ENCODE measurements at places on chromosomes 1 and 21.

GRCh38 chr21:7917729-7918128, 2603.7 kb upstream of the TPTE start:
- no peak for DNase-seq

- no peak for DNase-seq
Measured at GRCh38 chr1:223030871-223031400, 112.1 kb downstream of the TLR5 start.

GRCh38 chr1:87450136-87450535, 121.5 kb downstream of the LMO4 start:
- DNase-seq, result no peak

DNA sequence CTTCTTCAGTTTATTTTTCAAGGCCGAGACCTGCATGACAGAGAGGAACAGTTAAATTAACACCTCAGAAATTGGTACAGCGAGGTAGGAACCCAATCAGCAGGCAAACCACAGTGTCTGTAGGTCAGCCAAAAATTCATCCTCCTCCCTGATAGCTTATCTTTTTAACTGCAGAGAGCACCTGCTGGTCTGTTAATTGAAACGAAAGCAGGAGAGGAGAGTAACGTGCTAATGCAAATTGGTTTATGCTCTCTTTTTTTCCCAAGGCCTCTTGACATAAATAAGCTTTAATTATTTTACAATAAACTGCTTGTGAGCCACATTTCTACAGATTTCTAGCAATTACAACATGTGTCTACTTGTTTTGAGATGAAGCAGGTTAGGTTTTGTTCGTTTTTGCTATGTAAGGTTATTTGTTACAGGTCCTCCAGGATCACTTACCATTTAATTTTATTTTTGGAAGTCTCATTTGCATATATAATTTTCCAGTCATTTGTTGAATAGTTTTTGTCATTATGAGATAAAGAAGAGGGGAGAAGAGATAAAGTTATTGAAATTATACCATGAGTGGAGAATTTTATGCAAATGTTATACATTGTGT, 179.9 kb downstream of the DENND1B start:
- DNase-seq, result no peak

DNA sequence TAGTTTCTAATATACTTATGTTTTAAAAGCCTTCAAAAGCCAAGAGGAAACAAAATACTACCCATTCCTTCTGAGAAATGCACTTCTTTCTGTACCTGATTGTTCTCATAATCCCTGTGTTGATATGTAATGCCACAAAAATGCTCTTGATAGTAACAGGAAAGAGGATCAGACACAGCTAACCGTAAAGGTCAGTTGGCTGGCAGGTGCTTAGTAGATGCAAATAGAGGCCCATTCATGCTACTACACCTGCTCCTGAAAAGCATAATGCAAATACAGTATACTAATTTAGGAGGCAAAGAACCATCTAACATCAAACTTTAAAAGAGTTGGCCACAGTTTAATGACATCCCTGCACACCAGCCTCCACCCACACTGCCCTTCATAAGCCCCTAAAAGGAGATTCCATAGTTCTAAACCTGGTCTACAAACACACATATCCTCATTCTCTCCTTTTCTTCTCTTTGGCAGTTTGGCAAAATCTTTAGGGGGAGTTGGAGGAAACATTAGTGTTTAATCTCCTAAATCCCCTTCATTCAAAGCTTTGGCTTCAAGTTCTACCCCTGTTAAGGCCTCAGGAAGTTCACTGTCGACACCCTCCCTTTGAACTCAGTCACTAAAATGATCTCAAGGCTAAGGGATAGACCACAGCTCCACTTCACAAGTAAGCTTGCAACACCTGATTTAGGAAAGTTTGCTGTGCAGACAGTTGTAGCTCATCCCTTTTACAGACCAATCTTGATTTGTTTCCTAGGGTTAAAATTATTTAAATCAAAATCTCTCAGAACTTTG, 2.9 kb upstream of the CD46 start:
- no peak for DNase-seq

DNA sequence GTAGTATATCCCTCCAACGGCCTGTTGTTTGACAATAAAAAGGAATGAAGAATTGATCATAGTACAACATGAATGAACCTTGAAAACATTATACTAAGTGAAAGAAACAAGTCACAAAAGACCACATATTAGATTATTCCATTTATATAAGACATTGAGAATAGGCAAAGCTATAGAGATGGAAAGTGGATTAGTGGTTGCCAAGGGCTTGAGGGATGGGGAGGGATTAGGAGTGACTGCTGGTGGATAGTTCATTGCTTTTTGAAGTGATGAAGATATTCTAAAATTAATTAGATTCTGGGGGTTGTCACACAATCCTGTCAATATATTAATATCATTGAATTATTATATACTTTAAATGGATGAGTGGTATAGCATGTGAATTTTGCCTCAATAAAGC, 142.5 kb upstream of the DPT start:
- DNase-seq, result no peak

Measured in AG09319 (cell line).